Activated naive CD8-positive, alpha-beta T cell treated with anti-CD3 and anti-CD28 coated beads, Interleukin-2, amount 50 U/mL, for 24 hours (primary cell): ENCODE measurements at places on chromosomes 2 and 18.
A peak's percentile ranks its signal among the peaks of the same experiment; 100 is the strongest.

GRCh38 chr18:23986600-23987359 is 27.8 kb upstream of the TTC39C start:
- DNase-seq = no peak
- H3K27me3 ChIP-seq = no peaks in the 10 kb centered on the region

DNA sequence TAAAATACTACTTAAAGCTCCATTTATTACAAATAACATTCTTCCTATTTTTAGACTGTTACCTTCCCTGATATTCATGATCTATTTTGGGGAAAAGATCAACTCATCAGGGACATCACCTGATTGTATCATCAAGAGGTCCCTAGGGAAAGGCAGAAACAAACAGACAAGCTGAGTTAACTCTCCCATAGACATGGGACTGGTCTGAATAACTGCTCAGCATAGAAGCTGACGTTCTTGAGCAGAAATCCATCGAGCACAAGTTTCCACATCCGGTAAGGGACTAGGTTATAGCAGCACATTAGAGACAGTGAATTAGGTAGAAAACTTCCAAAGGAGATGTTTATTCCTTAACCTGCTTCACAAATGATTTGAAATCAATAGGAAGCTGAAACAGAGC is 1100.4 kb upstream of the SLC39A10 start:
- H3K36me3 ChIP-seq = no peaks in the 10 kb centered on the region
- no peak overlapping the region for H3K4me3 ChIP-seq
- H3K4me1 ChIP-seq = no peaks in the 10 kb centered on the region
- no peak overlapping the region for H3K27ac ChIP-seq

DNA sequence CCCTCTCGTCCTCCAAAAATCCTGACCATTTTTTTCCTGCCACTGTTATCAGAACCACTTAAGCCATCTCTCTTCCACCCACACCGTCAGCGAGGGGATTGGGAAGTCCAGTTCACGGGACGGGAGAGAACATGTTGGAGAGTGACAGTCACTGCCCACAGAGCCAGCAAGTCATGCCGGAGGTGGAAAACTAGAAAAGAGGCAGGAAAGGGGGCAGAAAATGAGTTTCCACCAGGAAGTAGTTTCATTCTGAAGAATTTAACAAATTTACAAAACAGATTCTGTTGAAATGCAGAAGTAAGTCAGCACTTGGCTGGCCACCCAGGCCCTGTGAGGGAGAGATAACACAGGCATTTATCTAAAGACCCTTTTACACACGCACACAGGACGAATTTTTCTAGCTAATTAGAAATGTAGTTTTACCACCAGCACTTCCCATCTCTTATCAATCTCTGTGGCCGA is 431.3 kb downstream of the TSN start:
- H3K4me3 ChIP-seq = no peak overlapping the region
- no peak overlapping the region for H3K27ac ChIP-seq
- no peaks in the 10 kb centered on the region for H3K36me3 ChIP-seq
- H3K27me3 ChIP-seq = peaks cover 2% of the 10 kb centered on the region
- no peaks in the 10 kb centered on the region for H3K4me1 ChIP-seq

GRCh38 chr2:182915369-182916326 is 49.2 kb upstream of the FRZB start:
- no peak overlapping the region for H3K4me3 ChIP-seq
- H3K4me1 ChIP-seq = no peaks in the 10 kb centered on the region
- no peaks in the 10 kb centered on the region for H3K36me3 ChIP-seq
- H3K27me3 ChIP-seq = no peaks in the 10 kb centered on the region
- no peak for DNase-seq

GRCh38 chr2:109062145-109062858 is 66.7 kb upstream of the SH3RF3 start:
- H3K4me1 ChIP-seq = peaks cover 8% of the 10 kb centered on the region
- no peaks in the 10 kb centered on the region for H3K36me3 ChIP-seq
- H3K27me3 ChIP-seq = no peaks in the 10 kb centered on the region
- H3K27ac ChIP-seq = no peak overlapping the region
- no peak overlapping the region for H3K4me3 ChIP-seq

DNA sequence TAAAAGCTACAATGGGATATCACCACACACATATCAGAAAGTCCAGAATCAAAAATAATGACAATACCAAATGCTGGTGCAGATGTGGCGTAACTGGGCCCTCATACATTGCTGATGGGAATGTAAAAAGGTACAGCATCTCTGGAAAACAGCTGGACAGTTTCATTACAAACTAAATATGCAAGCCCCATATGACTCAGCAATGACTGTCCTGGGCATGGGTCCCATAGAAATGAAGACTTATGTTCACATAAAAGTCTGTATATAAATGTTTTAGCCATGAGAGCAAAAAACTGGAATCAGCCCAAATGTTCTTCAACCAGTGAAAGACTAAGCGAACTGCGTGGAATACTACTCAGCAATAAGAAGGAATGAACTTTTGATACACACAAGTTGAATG is 56.7 kb downstream of the ALPK2 start:
- no peak for DNase-seq
- H3K36me3 ChIP-seq = no peaks in the 10 kb centered on the region
- no peaks in the 10 kb centered on the region for H3K27me3 ChIP-seq
- H3K4me1 ChIP-seq = peaks cover 11% of the 10 kb centered on the region
- no peak overlapping the region for H3K27ac ChIP-seq

DNA sequence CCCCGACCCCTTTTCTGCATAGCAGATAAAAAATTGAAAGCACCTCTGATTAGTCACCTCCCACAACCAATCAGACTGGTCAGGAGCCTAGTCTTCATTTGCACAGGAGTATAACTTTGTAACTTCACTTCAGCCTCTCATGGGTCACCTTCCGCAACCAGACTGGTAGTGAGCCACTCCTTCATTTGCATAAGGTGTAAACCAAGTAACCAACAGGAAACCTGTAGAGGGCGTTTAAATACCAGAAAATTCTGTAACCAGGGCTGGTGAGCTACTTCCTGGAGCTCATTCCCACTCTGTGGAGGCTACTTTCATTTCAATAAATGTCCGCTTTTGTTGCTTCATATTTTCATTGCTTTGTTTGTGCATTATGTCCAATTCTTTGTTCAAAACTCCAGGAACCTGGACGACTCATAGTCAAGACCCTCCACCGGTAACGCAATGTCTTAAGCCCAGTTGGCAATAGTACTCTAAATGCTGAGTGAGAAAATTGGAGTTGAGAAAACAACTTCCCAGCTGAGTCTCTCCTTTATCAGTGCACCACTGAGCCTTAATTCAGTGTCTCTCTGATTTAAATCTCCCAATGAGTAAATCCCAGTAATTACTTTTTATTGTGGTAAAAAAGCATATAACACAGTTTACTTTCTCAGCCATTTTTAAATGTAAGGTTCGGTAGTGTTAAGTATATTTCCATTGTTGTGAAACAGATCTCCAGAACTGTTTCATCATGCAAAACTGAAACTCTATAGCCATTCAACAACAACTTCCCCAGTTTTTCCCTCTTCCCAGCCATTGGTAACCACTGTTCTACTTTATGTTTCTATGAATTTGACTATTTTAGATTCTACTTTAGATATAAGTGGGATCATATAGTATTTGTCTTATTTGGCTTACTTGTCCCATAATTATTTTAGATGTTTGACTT is 392.7 kb upstream of the SLC8A1 start:
- DNase-seq = no peak
- H3K27ac ChIP-seq = no peak overlapping the region
- no peaks in the 10 kb centered on the region for H3K4me1 ChIP-seq
- H3K4me3 ChIP-seq = no peak overlapping the region
- H3K27me3 ChIP-seq = no peaks in the 10 kb centered on the region

DNA sequence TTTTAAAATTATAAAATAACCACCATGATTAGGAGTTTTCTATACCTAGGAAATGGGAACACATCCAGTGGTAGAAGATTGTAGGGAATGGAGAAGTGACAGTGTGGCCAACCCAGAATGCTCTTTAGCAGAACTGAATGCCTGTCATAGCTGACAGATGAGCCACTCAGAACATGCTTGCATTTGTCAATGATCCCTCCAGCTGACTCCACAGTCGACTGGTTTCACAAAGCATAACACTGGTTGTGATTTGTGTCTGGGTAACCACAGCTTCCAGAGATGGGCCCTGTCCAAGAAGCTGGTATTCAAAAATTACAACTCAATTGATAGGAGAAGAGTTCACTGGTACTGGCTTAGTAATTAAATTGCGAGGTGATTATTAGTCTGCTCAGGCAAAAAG is 9.0 kb upstream of the CTIF start:
- H3K27ac ChIP-seq = no peak overlapping the region
- no peaks in the 10 kb centered on the region for H3K36me3 ChIP-seq
- no peak overlapping the region for H3K4me3 ChIP-seq
- no peak for DNase-seq
- H3K4me1 ChIP-seq = no peaks in the 10 kb centered on the region

GRCh38 chr18:54254265-54254758 is 15.0 kb upstream of the POLI start:
- H3K27ac ChIP-seq = no peak overlapping the region
- no peaks in the 10 kb centered on the region for H3K36me3 ChIP-seq
- DNase-seq = no peak
- peaks cover 26% of the 10 kb centered on the region for H3K4me1 ChIP-seq
- no peak overlapping the region for H3K4me3 ChIP-seq

- H3K27ac ChIP-seq = no peak overlapping the region
- peaks cover 2% of the 10 kb centered on the region for H3K27me3 ChIP-seq
- DNase-seq = no peak
- H3K4me3 ChIP-seq = no peak overlapping the region
- H3K36me3 ChIP-seq = no peaks in the 10 kb centered on the region
These were observed 37.3 kb upstream of the ACAA2 start for GRCh38 chr18:49850636-49851035.

DNA sequence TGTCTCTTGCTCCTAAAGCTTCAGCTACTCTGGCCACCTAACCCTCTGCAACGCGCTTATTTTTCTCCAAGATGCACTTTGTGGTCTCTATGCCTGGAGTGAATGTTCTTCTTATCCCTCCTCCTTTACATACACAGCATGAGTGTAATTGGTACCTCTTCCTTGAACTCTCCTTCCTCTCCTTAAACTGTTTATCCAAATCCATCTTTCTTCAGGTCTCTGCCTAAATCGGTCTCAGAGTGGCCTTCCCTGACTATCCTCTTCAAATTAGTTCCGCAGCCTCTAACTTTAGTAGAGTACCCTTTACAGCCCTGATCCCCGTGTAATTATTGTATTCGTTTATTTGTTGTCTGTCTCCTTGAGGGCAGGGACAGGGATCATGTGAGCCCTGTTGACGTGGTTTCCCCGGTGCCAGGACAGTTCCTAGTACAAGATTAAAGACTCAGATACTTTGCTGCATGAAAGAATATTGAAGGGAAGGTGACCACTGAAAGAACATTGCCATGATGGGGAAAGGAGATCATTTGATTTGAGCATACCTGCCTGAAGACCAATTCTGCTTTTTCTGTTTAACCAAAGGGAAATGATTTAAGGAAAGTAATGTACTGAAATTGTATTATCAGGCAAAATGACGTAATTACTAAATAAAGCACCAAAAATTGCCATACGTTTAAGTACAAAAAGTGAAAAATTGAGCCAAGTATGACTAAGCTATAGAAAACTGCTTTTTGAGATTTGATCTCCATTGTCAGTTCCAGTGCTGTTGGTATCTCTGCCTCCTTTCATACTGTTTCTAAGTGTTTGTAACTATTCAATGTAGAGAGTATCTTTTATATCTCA is 1.2 kb downstream of the CNOT9 start:
- H3K4me1 ChIP-seq = peaks cover 64% of the 10 kb centered on the region
- peak overlapping the region; percentile 100 for H3K27ac ChIP-seq
- peaks cover 3% of the 10 kb centered on the region for H3K27me3 ChIP-seq

DNA sequence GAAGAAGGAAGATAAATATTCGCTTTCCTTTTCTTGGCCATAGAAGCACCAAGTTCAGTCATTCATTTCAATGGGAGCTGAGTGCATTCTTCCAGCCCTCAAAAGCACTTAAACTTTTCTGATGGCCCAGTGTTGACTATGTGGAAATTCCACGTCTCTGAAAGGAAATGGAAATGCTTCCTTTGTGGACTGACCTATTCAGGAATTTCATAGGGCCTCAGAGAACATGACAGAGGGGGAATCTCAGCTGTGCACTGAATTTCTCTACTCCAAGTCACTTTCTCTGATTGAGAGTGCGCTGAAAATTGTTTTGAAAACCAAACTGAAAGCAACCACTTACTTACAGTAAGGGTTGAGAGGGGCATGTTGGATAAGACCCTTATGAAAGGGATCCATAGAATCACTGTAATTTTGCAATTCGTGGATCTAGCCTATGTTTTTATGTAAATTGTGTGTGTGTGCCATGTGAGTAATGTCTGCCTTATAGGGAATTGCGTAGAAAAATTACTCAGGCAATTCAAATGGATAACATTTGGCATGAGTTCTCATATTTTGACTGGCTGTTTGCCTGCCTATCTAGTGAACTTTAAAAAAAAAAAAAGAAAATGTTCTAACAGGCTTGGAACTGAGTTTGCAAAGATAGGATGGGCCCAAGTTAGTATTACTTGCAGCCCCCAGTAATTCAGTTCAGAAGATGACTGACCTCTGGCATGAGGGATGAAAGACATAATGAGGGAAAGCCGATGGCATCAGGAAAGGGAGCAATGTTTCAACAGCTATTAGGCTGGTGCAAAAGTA is 437.0 kb downstream of the PTPRM start:
- no peak overlapping the region for H3K27ac ChIP-seq
- H3K4me3 ChIP-seq = no peak overlapping the region
- no peaks in the 10 kb centered on the region for H3K4me1 ChIP-seq
- H3K36me3 ChIP-seq = no peaks in the 10 kb centered on the region
